ENCODE measurements at places on chromosomes 4 and X.

- no peak for DNase-seq
Measured at GRCh38 chrX:46838486-46838870, 1.6 kb downstream of the RP2 start.

DNA sequence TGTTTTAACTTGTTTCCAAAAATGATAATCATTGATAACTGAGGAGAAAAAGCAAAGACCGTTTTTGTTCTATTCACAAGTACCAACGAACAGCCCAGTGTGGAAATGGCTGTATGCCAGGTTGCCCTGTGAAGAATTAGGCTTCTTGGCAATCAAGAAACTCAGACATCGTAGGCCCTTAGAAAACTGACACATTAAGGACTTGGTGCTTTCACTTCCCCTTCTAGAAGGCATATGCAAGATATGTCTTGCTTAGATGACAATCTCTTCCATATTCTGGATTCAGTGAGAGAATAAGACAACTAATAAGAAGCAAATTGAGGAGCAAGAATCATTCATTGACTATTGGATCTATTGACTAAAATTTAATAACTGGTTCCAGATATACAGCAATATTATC, 56.6 kb downstream of the ANAPC10 start:
- no peak for DNase-seq

GRCh38 chr4:37928426-37929416, 31.5 kb upstream of the PTTG2 start:
- no peak for DNase-seq

- DNase-seq = no peak
Measured at GRCh38 chrX:31036895-31037294, 34.9 kb downstream of the FTHL17 start.

- no peak for DNase-seq
Measured at GRCh38 chr4:123304151-123304964, 92.2 kb upstream of the SPRY1 start.

DNA sequence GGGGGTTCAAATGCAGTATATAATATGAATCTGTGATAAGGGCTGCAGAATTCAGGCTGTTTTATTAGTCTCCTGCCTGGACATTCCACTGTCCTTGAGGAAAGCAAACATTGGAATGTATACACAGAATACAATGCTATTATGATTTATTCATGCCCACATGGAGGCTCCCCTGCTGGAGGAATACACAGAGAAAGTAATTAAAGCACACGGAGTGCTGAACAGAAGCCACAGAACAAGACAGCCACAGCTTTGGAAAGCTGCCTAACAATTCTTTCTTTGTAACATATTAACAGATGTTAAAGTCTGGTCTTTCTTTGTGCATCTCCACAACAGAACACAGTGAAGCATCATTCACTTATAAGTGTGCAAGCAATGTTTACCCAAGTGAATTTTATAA, 155.8 kb downstream of the ARAP2 start:
- DNase-seq = no peak

DNA sequence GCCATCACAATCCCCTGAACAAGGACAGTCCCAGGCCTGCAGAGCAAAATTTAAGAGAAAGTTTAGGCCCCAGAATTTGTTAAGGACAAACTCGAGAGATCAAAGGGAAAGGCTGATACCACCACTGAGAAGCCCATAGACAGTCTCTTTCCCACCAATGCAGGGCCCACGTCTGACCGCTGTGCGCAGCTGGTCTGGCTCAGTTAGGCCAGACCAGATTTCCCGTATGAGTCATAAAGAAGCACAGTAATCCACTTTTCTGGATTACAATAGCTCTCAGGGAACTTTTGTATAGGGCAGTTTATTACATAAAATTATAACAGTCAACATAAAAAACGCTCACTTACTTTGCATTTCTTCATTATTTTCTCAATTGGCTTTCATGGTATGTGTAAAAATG, 259.5 kb downstream of the RCHY1 start:
- no peak for DNase-seq

- DNase-seq = no peak
Measured at GRCh38 chr4:55866973-55867574, 13.6 kb downstream of the EXOC1 start.

- no peak for DNase-seq
Measured at GRCh38 chr4:136967069-136967468, 565.2 kb downstream of the PCDH18 start.

- no peak for DNase-seq
Measured at GRCh38 chr4:145815027-145815612, 123.5 kb downstream of the ZNF827 start.

GRCh38 chrX:154855256-154855655, 20.8 kb upstream of the SMIM9 start:
- no peak for DNase-seq

DNA sequence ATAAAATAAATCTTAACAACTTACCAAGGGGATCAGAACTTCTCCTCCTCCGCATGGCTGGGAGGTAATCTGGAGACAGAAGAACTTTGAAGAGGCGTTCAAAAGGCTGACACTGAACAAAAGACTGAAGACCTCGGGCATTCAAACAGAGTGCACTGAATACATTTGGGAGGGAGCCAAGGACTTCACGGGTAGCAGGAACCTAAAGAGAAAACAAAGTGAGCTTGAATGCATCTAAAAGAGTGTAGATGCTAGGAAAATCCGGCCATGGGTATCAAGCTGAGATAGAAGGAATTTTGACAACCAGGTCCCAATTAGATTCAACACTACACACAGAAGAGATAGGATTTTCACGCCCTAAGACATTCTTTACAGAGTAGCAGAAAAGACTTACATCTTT, 69.6 kb downstream of the HUWE1 start:
- no peak for DNase-seq

GRCh38 chr4:16721613-16722291, 176.7 kb downstream of the LDB2 start:
- no peak for DNase-seq

DNA sequence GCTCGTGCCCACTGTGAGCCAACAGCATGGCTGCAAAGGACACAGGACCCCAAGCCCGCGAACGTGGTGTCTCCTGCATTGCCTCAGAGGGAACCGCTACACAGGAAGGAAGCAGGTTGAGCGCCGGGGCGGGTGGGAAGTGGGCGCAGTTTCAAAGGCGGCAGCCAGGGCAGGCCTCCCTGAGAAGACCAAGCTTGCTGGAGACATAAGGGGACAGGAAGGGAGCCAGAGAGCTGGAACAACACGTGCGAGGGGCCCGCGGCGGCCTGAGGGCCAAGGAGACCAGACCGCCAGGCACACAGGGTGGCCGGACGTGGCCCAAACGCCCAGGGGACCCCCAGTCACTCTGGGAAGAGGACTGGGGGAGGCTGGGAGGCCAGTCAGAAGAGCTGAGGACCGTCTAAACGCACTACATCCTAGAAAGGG, 32.0 kb downstream of the CTBP1 start:
- no peak for DNase-seq

GRCh38 chr4:83285055-83285407, 433 bp upstream of the COQ2 start:
- no peak for DNase-seq

DNA sequence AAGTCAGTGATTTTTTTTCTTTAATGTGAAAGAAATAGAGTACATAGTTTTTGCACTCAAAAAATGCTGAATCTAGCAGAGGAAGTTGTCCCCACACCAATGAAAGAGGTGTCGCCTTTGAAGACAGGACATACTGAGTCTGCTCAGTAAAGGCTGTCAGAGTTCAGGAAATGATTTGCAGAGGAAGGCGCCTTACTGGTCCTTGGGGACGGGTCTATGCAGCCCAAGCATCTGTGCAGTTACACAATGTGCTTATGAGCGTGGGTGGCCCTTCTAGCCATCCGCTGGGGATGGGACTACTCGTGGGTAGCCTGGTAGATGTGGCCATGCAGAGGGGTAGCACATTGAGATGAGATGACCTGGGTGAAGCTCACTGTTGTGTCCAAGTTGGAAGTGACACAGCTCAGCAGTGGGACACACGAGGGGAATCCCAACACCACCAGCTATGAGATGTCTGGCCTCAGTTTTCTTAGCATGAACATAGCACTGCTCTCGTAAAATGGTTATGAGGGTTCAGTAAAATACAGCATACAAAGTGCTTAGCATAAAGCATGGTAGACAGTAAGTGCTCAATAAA, 116.5 kb upstream of the RBPJ start:
- no peak for DNase-seq

GRCh38 chr4:185993328-185993973, 75.5 kb upstream of the TLR3 start:
- DNase-seq = no peak

DNA sequence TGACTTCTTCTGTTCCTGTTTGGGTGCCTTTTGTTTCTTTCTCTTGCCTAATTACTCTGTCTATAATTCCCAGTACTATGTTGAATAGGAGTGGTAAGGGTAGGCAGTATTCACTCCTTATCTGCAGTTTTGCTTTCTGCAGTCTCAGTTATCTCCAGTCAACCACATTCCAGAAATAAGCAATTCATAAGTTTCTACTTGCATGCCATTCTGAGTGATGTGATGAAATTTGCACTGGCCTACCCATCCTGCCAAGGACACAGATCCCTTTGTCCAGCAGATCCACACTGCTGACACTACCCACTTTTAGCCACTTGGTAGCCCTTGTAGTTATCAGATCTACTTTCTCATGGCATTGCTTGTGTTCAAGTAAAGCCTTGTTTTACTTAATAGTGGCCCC, 971.6 kb upstream of the INTU start:
- DNase-seq = no peak

- peak; percentile 86 for DNase-seq
Measured at GRCh38 chr4:5710961-5711478, at the start of gene EVC. Gene EVC, plus strand, starts transcription at chr4:5711201. Its CDS starts 180 bp downstream, at chr4:5711381.

DNA sequence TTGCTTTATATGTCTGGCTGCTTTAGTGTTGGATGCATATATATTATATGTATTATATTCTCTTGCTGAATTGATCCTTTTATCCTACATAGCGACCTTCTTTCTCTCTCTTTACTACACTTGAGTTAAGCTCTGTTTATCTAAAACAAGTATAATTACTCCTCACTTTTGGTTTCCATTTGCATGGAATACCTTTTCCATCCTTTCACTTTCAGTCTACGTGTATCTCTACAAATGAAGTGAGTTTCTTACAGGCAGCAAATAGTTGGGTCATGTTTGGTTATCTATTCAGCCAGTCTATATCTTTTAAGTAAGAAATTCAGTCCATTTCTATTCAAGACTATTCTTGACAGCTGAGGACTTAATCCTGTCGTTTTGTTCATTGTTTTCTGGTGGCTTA, 167.5 kb upstream of the USP38 start:
- DNase-seq = no peak

DNA sequence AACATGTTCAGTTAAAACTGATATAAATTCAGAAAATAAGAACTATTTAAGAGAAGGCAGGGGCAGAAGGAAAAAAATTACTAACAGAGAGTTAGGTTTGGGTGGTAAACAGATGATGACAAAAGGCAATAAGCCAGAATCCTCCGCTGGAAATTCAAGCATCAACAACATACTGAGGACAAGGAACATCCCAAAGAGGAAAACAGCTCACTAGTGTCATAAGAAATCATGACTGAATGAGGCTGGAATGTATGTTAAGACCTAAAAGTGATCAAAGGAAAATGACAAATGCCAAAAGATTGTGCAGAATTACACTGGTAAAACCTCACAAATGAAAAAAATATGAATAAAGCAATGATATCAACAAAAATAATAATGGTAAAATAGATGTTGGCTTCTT, 88.4 kb downstream of the WDFY3 start:
- no peak for DNase-seq

DNA sequence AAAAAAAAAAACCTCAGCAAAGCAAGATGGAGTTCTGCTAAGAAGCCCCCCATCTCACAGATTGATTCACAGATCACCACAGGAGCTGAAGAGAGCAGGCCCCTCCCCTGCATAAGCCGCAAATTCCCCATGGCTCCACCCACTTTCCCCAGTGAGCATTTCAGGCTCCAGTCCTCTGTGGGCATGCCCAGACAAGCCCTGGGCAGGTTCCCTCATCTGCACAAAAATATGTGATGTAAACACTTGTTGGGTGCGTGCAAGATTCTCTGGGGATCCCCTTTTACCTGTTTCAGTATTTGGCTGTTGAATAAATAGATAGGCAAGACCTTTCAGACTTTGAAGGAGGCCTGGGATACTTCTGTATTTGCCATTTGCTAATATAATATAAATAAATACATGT, 514.3 kb downstream of the PCDH7 start:
- no peak for DNase-seq

DNA sequence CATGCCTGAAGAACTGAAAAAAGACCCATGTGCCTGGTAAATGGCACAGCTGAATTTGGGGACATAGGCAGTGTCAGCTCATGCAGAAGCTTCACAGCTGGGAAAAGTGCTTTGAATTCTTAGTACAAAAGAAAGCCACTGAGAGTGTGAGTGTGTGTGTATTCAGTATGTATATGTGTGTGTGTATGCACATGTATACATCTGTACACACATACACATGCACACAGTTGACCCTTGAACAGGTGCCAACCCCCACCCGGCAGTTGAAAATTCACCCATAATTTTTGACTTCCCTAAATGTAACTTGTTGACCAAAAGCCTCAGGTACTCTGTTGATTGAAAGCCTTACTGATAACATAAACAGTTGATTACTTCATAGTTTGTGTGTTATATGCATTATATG, 49.5 kb upstream of the ENPP6 start:
- no peak for DNase-seq

- no peak for DNase-seq
Measured at GRCh38 chrX:40272141-40272540, 174.4 kb upstream of the BCOR start.
